ENCODE measurements at places on chromosomes 1 and 21.

DNA sequence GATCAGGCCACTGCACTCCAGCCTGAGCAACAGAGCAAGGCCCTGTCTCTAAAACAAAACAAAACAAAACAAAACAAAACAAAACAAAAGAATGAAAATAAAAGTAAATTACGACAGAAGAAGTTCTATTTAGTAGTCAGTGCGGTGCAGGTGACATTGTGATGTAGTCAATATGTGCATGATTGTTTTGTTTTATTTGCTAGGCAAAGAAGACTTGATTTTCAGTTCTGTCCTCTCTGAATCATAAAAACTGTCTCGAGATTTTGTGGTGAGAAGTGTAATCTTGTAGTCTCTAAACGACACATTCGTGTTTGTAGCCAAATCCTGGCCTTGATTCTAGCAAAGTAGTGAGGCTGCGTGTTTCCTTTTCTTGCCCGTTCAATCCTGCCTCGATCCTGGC is 23.5 kb downstream of the PEX14 start:
- DNase-seq, result no peak

DNA sequence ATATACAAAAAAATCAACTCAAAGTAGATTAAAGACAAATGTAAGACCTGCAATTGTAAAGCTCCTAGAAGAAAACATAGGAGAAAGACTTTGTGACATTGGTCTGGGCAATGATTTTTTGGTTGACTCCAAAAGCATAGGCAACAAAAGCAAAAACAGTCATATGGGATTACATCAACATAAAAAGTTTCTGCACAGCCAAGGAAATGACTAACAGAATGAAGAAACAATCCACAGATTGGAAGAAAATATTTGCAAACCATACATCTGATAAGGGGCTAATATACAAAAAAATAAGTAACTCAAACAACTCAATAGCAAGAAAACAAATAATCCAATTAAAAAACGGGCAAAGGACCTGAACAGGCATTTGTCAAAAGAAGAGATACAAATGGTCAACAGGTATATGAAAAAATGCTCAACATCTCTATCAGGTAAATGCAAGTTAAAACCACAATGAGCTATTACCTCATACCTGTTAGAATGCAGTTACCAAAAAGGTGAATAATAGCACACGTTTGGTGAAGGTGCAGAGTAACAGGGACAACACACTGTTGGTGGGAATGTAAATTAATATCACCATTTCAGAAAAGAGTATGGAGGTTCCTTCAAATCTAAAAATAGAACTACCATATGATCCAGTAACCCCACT is 173.7 kb upstream of the COA6 start:
- DNase-seq, result no peak

- no peak for DNase-seq
These were observed 45.7 kb downstream of the LRRC7 start for GRCh38 chr1:69613414-69613813.

GRCh38 chr1:220526294-220526693 is 1.6 kb upstream of the MARK1 start:
- peak; percentile 48 for DNase-seq

GRCh38 chr1:207807690-207808321 is 56.0 kb downstream of the CD46 start:
- no peak for DNase-seq

DNA sequence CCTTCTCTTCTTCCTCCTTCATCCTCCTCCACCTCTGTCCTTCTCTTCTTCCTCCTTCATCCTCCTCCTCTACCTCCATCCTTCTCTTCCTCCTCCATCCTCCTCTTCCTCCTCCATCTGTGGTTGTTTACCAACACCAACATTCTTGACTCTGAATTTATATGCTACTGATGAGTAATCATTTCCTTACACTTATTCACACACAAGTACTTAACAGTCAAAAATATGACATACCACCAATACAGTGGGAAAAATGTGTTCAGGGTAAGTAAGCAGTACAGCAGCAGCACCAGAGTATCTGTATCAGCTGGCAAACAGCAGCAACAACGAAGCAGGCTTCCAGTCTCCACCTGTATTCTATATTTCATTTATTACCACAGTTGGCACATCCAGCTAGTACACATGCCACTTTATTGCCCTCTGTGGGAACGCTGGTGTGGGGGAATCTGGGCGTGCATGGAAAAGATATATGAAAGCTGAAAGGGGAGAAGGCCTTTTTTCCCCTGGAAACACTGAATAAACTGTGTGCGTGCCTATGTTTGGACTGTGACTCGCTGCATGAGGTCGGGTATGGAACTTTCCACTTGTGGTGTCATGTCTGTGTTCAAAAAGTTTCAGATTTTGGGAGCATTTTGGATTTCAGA is 16.0 kb downstream of the ADSS2 start:
- DNase-seq, result no peak

GRCh38 chr1:182568647-182569284 is 20.3 kb downstream of the RNASEL start:
- no peak for DNase-seq

- no peak for DNase-seq
These were observed 55.8 kb downstream of the SUSD4 start for GRCh38 chr1:223308136-223308535.

Measured in D341Med (cell line).